ENCODE measurements at places on chromosomes 7 and 10.

DNA sequence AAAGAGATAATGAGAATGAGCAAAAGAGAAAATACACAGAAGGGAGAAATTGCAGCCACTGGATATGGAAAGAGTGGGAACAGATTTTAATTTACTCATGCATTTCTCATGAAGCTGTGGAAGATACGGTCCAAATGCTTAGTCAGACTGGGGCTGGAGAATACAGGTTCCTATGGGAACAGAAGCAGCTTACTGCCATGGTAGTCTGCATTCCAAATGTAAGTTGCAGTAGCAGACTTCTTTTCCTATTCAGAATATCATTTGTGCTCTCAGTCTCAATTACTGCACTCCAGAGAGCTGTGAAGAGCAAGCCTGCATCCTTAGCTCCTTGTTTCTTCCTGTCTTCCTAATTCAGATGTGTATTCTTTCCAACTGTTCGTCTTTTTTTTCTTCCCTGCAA is 190.8 kb upstream of the TMEM196 start:
- no peak for DNase-seq

GRCh38 chr7:2003451-2003930 is 229.3 kb downstream of the MAD1L1 start:
- DNase-seq = no peak

DNA sequence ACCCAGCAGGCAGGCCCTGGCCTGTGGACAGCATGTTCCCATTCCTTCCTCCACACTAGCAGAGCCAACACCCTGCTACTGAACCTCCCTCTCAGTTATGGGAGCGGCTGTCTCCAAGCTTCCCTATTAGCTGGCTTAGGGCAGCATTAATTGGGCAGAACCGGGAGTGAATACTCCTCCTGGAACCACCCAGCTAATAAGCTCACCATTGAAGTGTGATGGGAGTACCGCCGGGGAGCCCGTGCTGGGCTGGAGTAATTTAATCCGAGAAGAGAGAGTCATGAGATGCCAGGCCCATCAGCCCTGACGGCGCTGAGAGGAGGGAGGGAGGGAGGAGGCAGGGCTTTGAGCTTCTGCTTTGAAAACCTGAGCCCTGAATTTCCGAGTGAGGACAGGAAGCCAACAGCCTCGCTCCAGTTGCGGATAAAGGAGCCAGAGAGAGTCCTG is 31.8 kb upstream of the ELFN1 start:
- no peak for DNase-seq

- DNase-seq = no peak
These were observed 36.8 kb downstream of the SLC18A2 start for GRCh38 chr10:117277675-117278074.

DNA sequence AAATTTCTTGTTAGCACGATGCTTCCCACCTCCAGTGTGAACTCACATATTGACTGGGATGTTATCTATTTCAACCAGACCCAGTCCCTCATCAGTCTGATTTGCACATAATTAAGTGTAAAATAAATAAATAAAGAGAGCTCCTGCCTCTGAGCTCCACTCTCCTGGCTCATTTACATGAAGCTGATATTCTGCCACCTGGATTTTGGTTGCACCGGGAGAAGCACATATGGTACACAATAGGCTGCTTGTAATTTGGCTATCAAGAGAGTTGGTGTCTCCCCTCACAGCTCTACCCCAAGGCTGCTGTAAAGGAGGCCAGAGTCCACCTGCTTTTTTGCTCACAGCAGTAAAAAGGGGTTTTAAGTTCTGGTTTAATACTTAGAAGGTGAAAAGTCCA is 610.5 kb downstream of the KCNMA1 start:
- no peak for DNase-seq

DNA sequence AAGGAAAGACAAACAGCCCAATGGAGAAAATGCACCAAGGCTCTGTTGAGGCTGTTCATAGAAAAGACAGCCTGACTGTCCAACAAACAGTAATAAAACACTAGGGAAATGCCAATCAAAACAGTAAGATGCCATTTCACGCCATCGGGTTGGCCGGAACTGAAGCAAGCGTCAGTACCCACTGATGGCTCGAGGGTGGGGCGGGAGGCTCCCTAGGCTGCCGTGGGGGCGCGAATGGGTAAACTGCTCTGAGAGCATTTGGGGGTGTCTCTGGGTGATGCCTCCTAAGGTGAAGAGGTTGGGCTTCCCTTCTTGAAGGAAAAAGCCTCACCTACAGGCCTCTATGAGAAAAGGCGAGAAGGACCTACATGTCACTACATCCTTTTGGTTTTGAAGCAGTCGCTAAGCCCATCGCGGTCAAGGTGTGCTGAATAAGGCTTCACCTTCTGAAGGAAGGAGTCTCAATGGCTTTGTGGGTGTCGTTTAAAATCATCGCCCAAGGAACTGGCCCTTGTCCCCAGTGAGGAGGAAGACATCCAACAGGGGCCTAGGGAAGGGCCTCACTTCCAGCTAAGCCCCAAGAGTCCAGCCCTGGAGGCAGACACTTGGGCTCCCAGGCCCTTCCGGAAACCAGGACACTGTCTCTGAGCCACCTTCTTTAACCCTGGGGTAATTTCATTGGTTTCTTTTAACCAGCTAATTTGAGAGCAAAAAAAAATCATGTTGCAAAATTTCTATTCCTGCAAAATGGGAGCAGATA is 98.5 kb upstream of the PPP2R2D start:
- no peak for DNase-seq

DNA sequence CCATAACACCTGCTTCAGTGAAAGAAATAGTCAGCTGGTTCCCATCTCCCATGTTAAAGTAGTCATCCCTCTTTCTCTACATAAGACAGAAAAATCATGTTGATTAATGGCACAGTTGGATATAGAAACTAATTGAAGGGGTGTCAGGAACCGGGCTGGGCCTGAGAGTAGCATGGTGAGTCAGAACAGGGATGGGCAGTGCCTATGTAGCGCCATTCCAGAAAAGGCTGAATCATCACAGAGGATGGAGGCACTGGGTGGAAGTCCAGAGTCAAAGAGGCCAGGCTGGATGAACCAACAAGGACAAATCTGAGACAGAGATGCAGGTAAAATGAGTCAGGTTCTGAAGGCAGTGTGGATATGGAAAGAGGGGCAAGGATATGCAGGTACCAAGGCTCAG is 201.2 kb downstream of the LHFPL3 start:
- DNase-seq = no peak

- no peak for DNase-seq
These were observed 267.4 kb downstream of the EXOC4 start for GRCh38 chr7:133520248-133520647.

DNA sequence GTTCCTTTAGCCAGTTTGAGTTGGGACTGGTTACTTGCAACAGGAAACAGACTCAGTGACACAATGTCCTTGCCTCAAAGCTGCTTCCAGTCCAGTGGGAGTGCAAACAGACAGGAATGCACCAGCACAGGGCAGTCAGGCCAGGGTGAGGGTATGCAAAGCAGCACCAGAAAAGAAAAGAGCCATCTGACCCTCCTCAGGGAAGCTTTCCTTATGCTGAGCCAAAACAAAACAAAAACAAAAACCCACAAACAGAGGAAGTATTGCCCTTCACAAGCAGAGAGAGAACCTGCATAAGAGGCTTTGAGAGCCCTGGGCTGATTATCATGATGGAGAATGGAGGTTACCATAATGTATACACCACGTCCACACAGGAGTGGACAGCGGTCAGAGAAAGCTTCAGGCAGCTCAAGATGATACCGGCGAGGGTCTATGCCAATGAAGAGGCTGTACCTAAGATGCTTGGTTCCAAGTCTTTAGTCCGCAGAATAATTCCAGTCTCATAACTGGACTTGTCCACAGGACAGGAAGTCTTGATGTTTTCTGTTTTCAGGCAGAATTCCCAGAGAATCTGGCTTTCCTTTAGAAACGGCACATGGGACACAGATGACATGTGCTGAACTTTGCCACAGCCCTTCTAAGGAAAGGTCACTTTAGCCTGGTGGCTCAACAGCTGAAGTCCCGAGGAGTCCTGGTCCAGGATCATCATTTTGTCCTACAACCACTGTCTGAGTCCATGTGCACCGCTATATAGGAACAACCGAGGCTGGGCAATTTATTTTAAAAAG is 263.3 kb downstream of the TNS3 start:
- no peak for DNase-seq

DNA sequence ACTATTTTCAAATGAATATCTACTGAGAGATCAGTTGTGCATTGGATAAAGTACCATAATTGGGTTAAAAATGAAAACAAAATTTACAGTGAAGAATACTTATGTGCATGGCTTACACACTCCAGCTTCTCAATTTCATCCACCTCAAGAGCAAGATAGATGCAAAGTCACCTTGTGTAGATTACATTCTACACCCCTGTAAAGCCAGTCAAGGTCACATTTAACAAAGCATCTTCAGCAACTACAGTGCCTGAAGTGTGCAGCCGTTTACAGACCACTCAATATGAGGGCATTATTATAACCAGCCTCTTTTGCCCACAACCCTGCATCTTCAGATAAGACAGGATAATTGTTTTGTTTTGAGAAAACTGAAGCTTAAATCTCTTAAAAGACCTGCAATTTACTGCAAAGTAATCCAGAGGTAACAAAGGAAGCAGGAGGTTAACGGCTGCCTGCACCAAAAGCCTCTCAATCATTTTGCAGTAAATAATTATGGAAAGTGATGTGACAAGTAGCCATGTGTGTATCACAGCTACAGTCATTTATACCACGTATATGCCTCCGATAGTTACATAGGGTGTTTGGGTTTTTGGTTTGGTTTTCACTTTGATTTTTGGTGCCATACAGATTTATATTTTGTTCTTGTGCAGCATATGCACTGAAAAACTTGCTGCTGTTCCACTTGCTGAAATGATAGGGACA is 4.9 kb downstream of the PURB start:
- no peak for DNase-seq
